ENCODE measurements at places on chromosomes 5 and 9. TPM values are rescaled to one million over a fixed set of nuclear protein-coding genes. Genes with fewer than 3 reads are reported as not detected.

- no peak for DNase-seq
Observed at GRCh38 chr5:174947548-174947947, 223.2 kb downstream of the MSX2 start.

PRDM9 gene
- not detected for total RNA-seq

GRCh38 chr9:131394464-131395156 is 724 bp downstream of the PRRC2B start:
- peak; percentile 66 for DNase-seq

GRCh38 chr9:88571419-88571818 is 36.4 kb downstream of the NXNL2 start:
- DNase-seq = no peak

DNA sequence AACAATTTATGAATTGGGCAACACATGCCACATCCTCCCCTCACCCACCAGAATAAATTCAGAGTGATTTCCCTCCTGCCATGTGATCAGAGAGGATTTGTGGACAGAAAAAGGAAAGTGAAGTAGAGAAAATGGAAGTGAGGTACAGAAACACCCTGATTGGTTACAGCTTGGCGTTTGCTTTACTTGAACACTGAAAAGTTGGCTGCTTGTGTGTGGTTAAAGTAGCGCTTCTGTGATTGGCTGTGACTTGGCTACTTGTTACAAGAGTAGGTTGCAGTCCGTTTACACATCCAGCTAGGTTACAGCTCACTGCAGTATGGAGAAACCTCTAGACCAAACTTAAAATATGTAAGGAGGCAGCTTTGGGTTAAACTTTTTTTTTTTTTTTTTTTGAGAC is 205.2 kb upstream of the ZNF608 start:
- DNase-seq = no peak

Measured in endodermal cell (in vitro differentiated cells).